T-helper 9 cell (primary cell): ENCODE measurements at places on chromosomes 7 and 10.

DNA sequence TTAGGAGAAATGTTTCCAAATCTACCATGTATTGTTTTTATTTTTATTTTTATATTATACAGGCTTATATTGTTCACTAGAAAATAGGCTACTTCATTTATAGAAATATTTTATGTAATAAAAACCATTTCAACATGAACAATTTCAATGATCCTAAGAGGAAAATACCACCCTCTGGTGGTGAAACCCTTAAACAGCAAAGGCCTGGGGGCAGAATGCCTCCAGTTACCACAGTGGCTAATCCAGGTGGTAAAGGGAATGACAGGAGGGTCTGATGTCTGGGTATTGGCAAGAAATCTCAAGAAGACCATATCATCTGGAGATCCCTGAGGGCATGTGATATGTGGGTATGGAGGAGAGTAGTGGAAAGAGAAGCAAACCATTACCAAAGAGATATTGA is 19.3 kb downstream of the MACC1 start:
- DNase-seq = no peak

GRCh38 chr10:6171881-6172695 is 30.6 kb upstream of the PFKFB3 start:
- DNase-seq = no peak

- no peak for DNase-seq
Measured at GRCh38 chr10:8306685-8307364, 252.3 kb downstream of the GATA3 start.

GRCh38 chr10:3226960-3227744 is 54.6 kb upstream of the PITRM1 start:
- no peak for DNase-seq

- no peak for DNase-seq
Measured at GRCh38 chr10:117254338-117254737, 13.4 kb downstream of the SLC18A2 start.

GRCh38 chr10:88234297-88234696 is 348.8 kb downstream of the RNLS start:
- no peak for DNase-seq

DNA sequence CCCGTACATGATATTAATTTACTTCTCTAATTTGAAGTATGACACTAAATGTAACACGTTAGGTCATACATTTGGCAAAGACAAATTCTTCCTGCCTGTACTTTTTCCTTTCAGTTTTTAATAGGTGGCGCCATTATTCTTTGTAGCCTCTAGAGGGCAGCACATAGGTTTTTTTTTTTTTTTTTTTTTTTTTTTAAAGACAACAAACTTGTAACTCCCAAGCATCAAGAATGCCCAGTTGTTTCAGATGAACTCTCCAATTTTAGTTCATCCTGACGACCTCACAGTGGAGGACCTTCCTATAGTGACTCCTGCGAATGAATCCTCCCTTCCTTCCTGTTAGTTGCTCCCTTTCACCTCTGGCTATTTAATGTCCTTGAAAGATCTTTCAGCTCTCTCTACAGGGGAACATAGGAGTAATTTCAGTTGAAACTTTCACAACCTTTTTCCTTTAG is 139.3 kb upstream of the HDAC9 start:
- no peak for DNase-seq

DNA sequence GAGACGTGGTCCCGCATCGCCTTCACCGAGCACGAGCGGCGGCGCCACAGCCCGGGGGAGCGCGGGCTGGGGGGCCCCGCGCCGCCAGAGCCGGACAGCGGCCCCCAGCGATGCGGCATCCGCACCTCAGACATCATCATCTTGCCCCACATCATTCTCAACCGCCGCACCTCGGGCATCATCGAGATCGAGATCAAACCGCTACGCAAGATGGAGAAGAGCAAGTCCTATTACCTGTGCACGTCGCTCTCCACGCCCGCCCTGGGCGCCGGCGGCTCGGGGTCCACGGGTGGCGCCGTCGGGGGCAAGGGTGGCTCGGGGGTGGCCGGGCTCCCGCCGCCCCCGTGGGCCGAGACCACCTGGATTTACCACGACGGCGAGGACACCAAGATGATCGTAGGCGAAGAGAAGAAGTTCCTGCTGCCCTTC is 737 bp downstream of the CNNM2 start:
- peak; percentile 10 for DNase-seq

GRCh38 chr10:78821052-78821451 is 247.7 kb upstream of the ZMIZ1 start:
- no peak for DNase-seq

DNA sequence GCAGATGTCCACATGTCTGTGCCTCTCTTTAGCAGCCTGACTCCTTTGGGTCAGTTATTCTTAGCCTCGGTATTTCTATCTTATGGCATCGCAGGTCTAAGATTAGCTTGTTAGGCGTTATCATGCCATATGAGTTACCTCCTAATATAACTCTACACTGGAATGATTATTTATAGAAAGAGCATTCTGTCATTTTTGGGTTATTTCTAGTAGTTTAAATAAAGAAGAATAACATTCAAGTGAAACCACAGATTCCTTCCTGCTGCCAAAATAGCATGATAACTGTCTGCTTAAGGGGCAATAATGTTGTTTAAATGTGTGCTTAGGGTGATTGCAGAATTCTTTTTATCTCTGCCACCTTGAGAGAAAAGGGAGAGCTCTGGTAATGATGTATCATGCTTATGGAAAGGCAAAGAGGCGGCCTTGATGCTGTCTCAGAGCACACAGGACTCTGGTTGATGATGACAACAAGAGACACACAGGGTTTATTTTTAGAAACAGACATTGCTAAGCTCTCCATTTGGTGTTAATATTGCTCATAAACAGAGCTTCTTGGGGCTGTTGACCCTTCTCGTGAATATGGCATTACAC is 10.4 kb downstream of the HDAC9 start:
- DNase-seq = no peak
